ENCODE measurements at places on chromosomes 7 and 10.

DNA sequence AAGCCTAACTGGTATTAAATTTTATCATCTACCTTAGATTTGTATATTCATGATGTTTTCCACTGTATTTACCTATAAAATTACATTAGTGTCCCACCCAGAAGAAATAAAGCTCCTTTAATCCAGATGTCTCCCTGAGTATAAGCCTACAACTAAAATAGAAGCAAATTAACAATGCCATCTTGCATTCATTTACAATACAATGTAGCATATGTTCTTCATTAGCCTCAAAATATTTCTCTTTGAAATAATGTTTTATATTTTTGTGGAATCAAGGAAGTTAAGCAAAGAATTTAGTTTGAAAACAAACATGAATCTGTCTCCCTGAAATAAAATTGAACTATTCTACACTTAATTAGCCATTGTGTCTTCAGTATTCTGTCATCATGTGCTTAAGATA, 112.3 kb downstream of the CACNA2D1 start:
- no peak for DNase-seq

GRCh38 chr7:41303709-41304108, 399.2 kb downstream of the INHBA start:
- no peak for DNase-seq

GRCh38 chr7:90180011-90180585, 25.8 kb downstream of the STEAP1 start:
- DNase-seq, result no peak

GRCh38 chr7:26417911-26418413, 126.3 kb downstream of the SNX10 start:
- no peak for DNase-seq

- DNase-seq, result no peak
Measured at GRCh38 chr7:38232502-38233366, 40.7 kb downstream of the TARP start.

GRCh38 chr10:19941206-19941880, 125.1 kb downstream of the PLXDC2 start:
- DNase-seq, result no peak

GRCh38 chr7:79454361-79454960, 994 bp upstream of the MAGI2 start:
- peak; percentile 25 for DNase-seq

DNA sequence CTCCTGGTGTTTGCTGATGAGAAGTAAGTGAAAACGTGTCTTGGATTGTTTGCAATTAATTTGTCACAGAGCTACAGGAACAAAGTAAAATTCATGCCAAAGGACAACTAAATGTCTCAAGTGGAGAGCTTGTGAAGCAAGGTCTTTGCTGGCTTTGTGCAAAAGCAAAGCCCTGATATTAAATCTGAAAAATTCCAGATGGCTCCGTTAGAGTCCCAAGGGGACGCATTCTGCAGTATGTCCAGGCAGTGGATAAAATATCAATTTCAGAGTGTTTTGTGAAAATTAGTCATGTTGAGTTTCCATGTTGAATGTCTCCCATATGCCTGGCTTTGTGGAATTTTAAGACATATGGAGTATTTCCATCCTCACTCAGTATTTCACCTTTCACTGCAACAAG, 102.5 kb upstream of the PTN start:
- peak; percentile 52 for DNase-seq

DNA sequence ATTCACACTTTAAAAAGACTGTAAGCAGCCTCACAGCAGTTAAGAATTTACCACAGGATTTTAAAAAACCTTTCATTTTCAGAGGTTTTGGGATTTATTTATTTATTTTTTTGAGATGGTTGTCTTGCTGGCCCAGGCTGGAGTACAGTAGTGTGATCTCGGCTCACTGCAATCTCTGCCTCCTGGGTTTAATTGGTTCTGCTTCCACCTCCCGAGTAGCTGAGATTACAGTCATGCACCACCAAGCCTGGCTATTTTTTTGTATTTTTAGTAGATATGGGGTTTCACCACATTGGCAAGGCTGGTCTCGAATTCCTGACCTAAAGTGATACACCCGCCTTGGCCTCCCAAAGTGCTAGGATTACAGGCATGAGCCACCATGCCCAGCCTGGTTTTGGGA, 19.1 kb downstream of the MINDY4 start:
- DNase-seq, result no peak

DNA sequence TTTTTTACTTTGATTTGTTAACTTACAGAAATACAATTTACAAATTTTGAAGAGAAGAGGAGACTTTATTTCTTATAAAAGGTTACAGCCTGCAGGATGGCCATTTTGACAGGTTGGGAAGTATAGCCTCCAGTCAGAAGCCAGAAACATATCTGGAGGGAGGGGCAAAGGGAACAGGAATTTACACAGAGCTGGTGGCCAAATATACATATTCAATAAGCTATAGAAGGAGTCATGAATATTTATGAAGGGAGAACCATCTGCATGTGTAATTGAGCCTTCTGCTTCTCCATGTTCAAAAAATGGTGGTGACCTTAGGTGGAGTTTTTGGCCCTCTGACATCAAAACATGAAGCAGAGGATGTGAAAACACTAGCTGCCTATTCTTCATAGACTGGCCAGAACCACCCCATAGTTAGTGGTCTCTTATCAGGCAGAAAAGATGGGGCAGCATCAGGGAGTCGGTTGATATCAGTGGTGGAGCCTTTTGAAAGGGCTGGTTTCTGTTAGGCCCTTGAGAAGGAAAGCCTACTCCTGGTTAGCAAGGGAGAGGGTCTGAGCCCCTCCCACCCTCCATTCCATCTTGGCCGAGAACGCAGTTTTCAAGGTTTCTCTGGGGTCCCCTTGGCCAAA, 57.2 kb downstream of the ENTPD1 start:
- no peak for DNase-seq

- DNase-seq, result no peak
Measured at GRCh38 chr7:51700593-51701215, 384.1 kb upstream of the COBL start.

GRCh38 chr10:13717936-13718772, 131.4 kb downstream of the PRPF18 start:
- DNase-seq, result no peak

DNA sequence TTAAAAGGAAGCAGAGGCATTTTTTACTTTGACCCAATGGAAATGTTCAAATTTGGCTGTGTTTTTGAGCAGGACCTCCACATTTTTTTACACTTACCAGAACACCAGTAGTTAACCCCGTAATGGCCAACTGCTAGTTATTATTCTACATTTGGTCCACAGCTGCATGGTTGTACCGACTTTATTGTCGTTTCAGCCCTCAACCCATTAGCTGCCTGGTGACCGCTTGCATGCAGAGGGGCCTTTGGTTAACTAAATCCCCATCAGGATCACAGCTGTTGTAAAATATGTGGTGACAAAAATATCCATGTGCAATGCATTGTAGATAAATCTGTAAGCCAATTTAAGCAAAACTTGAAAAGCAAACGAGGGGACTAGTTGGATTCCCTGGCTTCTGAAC, 342.2 kb upstream of the MEOX2 start:
- no peak for DNase-seq

DNA sequence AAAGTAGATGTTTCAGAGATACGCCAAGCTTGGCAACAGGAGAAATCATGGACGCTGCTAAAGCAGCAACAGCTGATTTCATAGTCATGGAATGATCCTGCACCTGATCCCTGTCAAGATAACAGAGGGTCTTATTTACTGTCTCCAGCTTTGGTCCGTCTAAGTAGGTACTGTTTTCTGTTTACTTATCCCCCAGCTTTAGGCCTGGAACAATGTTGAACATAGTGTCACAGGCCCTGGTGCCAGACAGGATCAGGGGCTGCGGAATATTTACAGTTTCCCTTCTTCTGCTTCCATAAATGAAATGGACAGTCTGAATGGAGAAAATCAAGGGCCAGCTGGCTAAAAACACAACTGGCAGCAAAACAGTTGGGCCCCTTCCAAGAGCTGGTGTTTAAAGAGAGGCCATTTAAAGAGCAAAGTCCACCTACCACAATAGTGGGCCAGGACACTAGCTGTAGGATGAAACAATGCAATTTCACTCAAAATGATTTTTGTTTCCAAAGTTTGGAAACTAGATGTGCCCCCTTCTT, 2.9 kb downstream of the GPR37 start:
- DNase-seq, result no peak

GRCh38 chr10:50347394-50347802, 96.1 kb upstream of the ASAH2 start:
- no peak for DNase-seq

GRCh38 chr7:137296576-137296975, 47.0 kb downstream of the PTN start:
- no peak for DNase-seq

DNA sequence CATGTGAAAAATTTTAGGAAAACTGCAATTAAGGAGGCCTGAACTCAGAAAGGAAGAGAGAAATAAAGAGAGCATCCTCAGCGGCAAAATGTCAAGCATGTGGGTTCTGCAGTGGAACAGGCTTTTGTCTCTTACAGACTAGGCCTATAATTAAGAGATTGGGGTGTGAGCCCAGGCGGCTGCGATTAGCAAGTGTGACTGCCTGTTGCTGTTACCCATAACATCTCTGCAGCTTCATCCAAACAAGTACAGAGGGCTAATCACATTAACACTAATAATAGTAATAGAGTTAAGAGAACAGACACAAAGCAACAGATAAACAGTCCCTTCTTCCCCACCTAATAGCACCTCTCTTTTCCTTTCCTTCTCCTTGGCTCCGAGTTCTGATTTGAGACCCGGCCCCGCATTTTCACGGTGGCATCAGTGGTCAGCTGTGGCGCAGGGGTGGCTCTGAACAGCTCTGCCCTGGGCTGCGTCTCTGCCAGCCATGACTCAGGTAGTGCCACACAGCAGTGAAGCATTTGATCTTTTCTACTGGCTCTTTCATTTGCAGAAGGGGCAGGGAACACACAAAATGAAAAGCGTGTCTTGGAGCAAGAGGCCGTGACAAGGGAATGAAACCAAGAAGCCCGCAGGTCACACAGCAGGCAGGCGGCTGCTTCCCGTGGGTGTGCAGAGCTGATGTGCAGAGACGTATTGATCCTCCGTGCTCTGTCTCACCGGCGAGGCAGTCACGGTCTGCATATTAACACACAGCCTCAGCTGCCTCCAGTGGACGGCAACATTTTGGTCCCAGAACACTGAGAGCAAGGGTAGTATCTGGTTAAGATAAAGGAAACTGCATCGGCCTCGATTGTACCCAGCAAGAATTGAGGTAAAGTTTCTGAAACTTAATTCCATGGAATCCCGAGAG, 103.1 kb downstream of the KLF6 start:
- no peak for DNase-seq

GRCh38 chr10:49313501-49314070, 14.6 kb downstream of the C10orf71 start:
- peak; percentile 34 for DNase-seq

DNA sequence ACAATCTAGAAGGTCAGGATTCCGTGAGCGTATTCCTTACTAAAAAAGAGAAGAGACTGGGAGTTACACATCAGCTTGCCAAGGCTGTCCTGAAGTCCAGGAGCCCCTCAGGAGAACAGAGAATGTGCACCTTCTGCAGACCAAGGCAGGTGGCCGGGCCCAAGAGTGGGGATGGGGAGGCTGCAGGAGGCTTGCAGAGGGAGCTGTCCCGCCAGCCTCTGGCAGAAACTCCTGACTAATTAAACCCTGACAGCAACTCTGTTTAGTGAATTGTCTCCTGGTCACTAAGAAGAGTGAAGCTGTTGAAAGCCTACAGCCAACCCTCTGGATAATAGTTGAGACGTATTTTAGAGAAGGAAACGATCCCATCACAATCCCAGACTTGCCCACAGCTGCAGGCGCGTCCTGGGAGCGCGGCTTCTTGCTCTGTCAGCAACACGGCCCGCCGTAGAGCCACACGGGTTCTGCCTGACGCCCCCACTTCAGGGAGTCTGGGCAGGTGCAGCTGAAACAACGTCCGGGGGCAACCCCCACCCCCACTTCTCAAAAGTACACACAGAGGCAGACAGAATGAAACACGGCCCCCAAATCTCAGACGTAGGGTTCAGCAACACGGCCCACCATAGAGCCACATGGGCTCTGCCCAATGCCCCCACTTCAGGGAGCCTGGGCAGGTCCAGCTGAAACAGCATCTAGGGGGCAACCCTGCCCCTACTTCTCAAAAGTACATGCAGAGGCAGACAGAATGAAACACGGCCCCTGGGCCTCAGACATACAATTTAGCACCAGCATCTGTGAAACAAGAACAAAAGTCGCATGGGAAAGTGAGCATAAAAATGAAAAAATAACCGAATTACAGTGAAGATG, 45.2 kb downstream of the DIP2C start:
- DNase-seq, result no peak

- DNase-seq, result no peak
Measured at GRCh38 chr7:75771224-75771623, 787 bp downstream of the CCL26 start.

- no peak for DNase-seq
Measured at GRCh38 chr7:137025469-137026175, 157.2 kb downstream of the CHRM2 start.

DNA sequence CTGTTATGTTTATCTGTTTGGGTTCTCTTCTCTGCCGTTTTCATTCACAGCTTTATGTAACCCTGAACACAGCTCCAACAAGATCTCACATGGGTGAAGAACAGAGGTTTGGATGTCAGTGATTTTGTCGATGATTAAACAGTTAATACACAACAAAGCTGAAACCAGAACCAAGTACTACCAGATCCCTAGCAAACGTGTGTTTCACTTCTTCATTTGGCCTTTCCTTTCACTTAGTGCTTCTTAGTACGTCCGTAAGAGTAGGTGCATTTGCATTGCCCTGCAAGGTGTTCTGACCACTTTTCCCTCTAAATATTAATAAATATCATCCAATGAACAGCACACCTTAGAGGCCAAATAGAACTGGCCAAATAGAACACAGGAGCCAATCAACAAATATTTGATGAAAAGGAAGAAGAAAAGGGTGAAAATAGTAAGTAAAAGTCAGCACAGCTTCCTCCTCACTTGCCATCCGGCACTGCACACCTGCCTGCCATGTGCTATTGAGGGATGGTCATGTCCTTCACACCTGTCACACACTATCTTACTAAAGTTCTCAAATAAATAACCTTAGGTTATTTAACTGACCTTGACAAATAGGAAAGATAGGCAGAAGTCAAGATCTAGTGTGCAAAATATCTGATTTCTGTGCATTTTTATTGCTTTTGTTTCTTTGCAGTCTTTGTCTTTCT, 252.6 kb upstream of the ANKRD30A start:
- no peak for DNase-seq

DNA sequence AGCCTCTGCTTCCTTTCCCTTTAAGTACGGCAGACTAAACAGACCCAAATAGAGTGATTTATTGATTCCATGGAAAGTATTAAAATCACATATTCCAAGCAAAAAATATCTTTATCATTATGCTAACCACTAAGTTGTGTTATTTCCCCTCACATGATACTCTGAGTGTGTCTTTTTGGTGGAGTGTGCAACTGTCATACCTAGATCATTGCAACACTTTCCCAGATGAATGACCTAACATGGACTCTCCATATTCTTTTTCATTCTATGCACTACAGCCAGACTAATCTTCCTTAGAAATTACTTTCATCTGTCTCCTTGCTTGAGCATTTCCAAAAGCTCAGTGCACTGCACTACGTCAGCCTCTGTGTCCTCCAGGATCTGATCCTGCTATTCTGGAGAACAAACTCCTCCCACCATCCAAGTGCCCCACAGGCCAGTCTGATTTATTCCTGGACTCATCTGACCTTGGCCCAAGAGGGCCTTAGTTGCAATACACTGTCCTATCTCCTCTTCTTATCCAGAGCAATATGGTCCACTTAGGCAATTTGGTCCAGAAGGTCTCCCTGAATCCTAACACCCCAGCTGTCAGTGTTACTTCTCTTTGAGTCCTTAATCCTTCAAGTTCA, 263.3 kb upstream of the KLF6 start:
- no peak for DNase-seq
